ENCODE measurements at places on chromosomes 6 and 20. TPM values are rescaled to one million over a fixed set of nuclear protein-coding genes. Genes with fewer than 3 reads are reported as not detected.

- peak; percentile 89 for DNase-seq
These were observed 75.7 kb upstream of the FOXP4 start for GRCh38 chr6:41470331-41471063.

- DNase-seq = peak; percentile 89
These were observed 58.9 kb upstream of the IFNGR1 start for GRCh38 chr6:137277971-137278637.

DNA sequence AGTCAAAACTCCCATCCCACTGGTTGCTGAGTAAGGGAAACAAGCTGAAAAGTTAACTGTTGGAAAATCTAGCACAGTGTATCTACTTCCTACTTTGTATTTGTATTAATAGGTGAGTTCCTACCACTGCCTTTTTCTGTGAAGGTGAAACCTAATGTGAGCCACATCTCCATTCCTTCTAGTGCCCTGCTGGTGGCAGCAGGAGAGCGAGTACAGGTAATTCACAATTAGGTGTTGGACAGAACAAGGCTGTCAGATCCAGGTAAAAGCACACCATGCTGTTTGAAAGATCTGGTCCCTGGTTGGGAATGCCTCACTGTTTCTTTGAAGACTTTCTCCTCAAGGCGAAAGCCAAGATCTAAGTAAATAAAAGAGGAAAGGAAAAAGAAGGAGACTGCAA, 528.4 kb downstream of the PKHD1 start:
- DNase-seq = peak; percentile 9

DNA sequence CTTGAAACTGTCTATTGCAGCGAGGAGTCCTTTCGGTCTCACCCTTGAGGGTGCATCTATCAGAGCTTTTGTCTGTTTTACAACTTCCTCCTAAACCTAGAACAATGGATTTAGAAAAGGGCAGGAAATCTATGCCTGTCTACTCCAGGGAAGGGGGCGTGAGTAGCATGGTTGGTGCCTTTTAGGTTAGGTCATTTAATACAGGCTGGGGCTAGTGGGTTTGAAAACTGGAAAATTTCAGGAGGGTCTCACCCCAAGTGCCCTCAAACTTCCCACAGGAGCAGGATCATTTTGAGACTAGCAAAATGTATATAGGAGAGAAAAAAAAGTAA, 33.5 kb upstream of the BMP6 start:
- no peak for DNase-seq

DNA sequence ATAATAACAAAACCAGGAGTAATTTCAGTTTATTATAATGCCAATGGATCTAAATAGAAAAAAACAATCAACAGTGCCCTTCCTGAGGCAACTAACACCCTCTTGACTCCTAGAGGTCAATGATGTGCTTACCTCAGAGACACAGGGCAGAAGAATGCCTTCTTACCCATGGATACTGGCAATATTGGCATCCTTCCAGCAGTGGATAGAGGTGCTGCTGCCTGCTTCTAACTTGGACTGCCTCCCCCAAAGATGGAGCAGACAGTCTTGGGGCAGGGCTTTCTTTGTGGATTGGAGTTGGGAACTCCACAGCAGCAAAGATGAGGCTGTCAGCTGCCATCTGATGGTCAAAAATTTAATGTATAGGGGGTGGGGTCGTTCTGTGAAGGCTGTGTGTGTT, 78.7 kb downstream of the AK9 start:
- DNase-seq = peak; percentile 11

- peak; percentile 51 for DNase-seq
These were observed 41.4 kb downstream of the HLA-F start for GRCh38 chr6:29764422-29765196.

DNA sequence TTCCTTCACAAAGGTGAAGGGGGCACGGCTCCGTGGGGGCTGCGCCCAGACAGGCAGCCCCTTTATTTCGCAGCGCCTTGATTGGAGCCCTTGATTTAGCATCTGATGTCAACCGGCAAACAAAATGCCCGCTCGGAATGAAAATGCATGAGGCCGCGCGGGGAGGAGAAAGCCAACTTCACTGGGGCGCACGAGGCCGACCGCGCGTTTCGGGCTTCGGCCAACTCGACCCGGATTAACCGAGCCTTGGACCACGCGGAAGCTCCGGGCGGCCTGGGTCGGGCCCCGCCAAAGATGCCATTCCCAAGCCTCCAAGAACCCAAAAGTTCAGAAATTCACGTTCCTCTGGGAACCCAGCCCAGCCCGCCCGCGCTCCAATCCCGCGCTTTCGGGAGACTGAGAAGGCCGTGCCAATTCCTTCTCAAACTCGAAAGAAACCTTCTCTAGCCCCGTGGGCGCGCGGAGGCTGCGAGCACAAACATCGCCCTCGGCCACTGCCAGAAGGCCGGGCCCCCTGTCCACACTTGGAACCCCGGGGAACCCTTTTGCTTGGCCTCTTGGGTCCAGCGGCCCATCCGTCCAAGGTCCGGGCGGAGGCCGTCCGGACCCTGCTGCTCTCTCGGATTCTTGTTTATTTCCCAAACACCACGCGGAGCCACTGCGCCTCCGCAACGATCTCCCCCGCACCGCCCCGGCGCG, 879 bp upstream of the INSM1 start:
- peak; percentile 15 for DNase-seq

DNA sequence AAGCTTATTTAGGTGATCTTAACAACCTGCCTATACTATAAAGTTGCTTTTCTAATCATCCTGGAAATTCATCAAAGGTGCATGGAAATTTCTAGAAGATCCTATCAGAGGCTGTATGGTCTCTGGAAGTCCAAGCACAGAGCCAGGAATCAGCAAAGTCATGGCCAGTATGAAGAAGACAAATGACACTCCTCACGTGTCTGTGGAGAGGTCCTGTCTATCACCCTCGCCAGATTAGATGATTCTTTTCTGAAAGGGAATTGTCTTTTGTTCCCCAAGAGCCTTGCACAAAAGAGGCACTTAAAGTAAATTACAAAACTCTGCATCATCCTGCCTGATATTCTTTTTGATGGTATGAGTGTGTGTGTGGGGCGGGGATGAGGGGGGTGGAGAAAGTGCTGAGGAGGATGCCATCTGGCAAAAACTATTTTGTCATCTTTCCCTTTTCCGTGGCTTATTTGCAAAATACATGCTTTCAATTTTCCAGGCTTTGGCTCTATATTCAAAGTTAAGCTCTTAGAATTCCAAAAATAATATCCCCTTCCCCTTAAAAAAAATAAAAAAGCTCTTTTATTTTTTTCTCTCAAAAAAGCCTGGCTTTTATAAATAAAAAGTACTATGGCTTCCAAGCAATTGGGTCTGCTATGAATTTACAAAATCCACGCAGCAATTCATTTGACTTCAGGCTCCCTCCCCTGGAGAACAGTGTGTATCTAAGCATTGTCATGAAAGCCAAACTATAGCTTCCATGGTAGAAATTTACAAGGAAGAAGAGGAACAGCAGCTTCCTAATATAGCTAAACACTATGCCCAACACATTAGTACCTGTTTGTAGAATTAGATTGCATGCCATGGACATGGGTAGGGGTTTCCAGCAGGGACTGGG, 185.2 kb upstream of the ARG1 start:
- DNase-seq = no peak

- DNase-seq = no peak
These were observed at the start of gene PRRT1 for GRCh38 chr6:32151863-32152768. Gene PRRT1 (minus strand): TSS chr6:32151939. CDS start chr6:32151827, 112 bp downstream.

GRCh38 chr6:80976336-80976735, 776.1 kb downstream of the TENT5A start:
- peak; percentile 15 for DNase-seq

- peak; percentile 23 for DNase-seq
These were observed 76.6 kb downstream of the NCR2 start for GRCh38 chr6:41411961-41412360.

DNA sequence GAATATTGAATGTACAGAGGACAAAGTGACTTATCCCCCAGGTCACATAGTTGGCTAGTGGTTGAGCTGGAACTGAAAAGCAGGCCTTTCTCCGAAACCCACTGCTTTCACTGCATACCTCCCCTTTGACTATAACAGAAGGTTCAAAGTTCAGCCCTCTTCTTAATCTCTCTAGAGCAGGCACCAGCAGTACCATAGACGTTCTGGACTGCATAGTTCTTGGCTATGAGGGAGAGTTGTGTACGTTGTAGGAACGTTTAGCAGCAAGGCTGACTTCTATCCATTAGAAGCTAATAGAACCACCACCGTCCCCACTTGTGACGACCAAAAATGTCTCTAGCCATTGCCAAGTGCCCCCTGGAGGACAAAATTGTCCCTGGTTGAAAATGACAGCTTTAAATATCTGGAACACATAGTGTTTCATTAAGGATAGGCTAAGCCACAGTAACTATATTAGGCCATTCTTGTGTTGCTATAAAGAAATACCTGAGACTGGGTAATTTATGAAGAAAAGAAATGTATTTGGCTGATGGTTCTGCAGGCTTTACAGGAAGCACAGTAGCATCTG, 123.8 kb upstream of the MTHFD1L start:
- DNase-seq = no peak

- DNase-seq = no peak
These were observed 27.9 kb downstream of the KAT14 start for GRCh38 chr20:18165553-18165952.

DNA sequence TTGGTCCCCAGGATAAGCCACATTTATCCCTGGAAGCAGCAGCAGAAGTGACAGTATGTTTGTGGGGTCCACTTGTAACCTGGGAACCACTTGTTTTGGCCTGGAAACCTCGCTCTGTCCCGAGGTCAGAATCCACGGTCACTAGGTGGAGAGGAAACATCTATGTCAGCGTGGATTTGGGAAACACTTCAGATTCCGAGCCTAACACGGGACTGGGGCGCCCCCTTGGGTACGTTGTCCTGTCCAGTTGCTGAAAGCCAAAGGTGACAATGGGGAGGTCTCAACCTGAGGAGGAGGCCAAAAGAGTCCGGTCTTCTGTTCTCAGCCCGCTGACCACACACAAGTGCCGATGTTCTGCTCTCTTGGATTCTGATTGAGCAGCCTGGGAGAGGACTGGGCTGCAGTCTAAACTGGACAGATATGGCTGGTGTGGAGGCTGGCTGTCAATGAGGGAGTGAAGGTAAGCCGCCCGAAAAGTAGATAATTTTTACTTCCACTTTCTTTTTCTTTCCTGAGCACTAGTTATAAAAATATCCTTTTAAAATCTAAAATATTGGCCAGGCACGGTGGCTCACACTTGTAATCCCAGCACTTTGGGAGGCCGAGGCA, 4.9 kb upstream of the ZFP57 start:
- peak; percentile 44 for DNase-seq

- no peak for DNase-seq
These were observed 40.3 kb upstream of the C20orf144 start for GRCh38 chr20:33621717-33622400.

DNA sequence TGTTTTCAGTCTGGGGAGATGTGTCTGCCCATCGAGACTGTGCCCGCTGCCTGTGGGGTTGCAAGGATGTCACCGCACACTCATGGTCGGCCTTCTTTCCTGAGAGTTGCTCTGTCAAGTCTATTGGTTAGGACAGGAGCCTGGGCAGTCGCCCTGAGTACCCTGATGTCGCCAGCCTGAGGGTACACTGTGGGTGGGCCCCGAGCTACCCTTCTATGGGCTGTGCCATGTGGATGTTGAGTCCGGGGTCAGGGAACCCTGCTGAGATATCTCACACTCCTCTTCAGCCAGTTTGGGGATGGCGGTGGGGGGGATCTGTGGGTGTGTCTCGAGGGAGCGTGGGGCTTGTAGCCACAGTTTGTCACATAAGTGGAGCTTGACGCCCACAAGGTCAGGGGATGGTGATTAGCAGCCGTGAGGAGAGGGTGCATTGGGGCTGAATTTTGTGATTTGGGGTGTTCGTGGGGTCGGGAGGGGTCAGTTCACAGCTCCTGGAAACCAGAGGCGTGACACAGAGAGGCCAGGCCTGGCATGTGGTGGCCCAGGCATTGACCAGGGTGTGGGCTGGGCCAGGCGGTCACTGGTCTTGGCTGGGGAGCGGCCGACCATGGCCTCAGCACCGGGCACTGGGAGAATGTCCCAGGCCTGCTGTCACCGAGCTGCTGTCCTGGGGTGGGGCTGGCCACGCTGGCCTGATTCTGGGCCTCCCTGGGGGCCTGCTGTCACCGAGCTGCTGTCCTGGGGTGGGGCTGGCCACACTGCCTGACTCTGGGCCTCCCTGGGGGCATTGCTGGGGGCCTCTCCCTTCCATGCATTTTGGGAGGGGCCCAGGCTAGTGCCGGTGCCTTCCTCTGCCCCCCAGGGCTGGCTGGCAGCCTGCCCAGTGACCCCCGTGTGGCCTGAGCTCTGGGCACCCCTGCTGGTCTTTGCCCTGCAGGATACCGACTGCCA, 1.6 kb upstream of the NPBWR2 start:
- no peak for DNase-seq

- peak; percentile 94 for DNase-seq
These were observed 651 bp upstream of the TAPBP start for GRCh38 chr6:33314515-33314942.

DNA sequence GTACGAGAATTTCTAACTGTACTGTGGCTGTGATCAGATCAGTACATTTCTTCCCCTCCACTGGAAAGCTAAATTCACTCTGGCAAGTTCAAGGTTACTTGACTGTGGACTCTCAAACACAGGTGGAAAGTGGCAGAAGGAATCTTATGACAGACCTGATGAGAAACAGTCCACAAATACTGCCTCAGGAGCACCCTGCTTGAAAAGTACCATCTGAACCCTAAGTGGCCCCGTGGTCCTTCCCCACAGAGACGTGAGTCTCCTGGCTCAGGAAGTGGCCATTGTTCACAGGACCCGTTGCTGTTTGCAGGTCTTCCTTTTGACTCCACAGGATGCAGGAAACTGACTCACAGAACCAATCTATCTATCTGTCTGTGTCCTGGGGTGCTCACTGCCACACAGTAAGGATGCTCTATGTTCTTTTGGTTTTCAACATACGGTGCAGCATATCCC, 47.5 kb upstream of the NHSL1 start:
- DNase-seq = peak; percentile 73

Gene IP6K3
- not detected for total RNA-seq

Gene RREB1
- total RNA-seq = 16.2 TPM

Gene JPH2
- total RNA-seq = 16.4 TPM

Gene FAM83C
- not detected for total RNA-seq

Gene SDC4
- 177 TPM for total RNA-seq

Gene KIAA1755
- 3.8 TPM for total RNA-seq

Gene TNNC2
- not detected for total RNA-seq

Gene ARFGEF2
- 23.1 TPM for total RNA-seq

Gene CCM2L
- total RNA-seq = not detected

Gene EDN1
- 12.5 TPM for total RNA-seq

Gene ADGB
- not detected for total RNA-seq

Gene PBOV1
- not detected for total RNA-seq

Gene RSPO3
- 0.42 TPM for total RNA-seq

Gene COL9A3
- total RNA-seq = 0.17 TPM

Gene TUBB1
- total RNA-seq = 0.17 TPM

Gene EDN3
- not detected for total RNA-seq

Gene VARS2
- total RNA-seq = 7.4 TPM
